NK-92 treated with Interleukin-12 subunit alpha and Interleukin-12 subunit beta, amount 100 ng/mL, for 24 hours (cell line): ENCODE measurements at places on chromosomes 2 and 18.
A peak's percentile ranks its signal among the peaks of the same experiment; 100 is the strongest.

- no peak for DNase-seq
These were observed 121.8 kb upstream of the ZBTB14 start for GRCh38 chr18:5417342-5417741.

DNA sequence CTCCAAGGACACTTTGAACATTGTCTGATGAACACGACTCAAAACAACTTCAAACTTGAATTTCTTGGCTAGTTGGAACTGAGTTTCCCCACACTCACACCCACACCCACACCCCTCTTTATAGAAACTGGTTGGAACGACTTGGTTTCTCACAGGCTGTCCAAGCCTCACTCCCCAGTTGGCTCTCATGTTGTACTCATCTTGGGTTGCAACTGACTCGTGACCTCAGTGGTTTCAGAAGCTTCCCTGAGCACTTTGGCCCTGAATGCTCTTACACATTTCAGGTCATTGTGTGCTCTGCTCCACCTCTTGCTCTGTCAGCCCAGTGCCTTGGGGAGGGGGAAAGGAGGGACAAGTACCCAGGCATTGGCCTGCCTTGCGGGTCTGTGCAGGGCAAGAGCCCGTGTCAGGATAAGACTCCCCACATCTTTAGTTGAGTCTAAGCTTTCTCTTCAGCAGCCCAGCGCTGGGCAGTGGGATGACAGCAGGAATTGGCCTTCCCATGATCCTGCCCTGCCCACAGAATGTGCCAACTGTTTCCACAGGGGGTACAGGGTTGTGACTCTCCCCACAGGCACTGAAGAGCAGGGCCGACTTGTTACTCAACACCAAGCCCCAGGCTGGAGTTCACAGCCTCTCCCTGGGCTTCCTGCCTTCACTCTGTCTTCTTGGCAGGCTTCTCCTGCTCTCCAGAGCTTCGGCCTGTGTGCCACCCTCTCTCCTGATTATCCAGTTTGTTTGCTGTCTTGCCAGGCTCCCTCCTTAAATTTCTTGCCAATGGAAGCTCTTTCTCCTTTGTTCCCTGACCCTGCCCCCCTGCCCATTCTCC, 104.6 kb downstream of the RTN4 start:
- peak; percentile 39 for DNase-seq

- no peak for DNase-seq
These were observed 10.6 kb downstream of the DNAJB2 start for GRCh38 chr2:219289537-219290361.

DNA sequence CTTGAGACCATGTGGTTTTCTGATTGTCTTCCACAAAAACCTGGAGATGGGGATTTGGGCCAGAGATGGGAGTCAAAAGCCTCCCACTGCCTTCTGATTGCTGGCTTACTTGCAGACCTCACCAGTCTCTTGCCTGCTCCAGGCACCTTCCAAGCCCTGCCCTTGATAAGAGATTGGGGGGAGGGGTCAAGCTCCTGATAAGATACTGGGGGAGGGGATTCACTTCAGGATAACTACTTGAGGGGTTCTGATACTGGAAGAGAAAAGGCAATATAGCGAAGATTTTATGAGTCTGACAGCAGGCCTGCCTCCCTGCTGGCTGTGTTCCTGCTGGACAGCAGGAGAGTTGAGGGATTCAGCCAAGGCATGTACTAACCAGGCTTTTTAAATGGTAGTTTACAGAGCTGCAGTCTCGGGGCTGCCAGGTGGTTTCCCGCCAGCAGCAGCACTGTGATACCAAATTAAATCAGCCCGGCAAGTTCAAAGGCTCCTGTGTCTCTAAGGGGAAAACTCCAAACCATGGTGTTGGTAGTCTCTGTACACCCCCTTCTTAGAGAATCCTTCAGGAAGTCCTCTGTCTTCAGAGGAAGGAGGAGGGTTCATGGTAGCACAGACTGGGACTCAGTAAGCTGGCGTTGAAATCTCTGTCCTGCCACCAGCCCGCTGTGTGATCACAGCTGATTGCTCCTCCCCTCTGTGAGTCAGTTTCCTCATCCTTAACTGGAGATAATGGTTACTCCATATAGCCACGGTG, 58.3 kb downstream of the FBXO36 start:
- no peak for DNase-seq

DNA sequence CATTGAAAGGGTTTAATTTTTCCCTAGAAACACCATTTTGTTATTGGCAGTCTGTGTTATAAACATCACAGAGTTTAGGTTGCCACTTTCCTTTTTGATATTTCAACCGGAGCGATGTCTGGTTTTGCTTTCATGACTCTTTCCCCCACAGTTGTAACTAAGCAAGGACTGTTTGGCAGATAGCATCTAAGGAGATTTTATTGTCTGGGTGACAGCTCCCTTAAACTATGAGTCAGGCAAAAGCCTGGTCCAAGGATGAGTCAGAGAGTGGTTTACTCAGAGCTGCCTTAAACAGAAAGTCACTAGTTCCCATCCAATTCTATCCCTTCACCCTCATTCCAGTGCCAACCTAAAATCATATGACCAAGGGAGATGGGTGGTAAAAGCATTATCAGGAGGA, 341.6 kb upstream of the VWC2L start:
- no peak for DNase-seq

DNA sequence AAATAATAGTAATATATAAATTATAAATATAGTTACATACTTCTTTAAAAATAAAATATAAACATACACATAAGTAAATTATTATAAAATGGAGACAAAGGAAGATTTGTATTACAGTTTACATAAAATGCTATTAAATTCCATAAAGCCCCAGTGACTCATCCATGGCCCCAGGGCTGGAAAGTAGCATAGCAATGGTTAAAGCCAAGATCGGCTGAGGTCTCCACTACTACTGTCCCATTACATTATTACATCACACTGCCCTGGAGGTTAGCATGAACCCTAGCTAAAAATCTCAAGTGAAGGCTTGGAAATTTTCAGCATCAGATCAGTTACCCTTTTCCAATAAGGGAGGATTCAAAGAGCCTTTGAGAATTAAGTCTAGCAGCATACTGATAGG, 936.2 kb downstream of the DSC3 start:
- no peak for DNase-seq
